ENCODE measurements at places on chromosomes 2 and 18.

GRCh38 chr2:64453770-64454385, at the start of gene LGALSL:
LGALSL (plus strand) TSS chr2:64454162; CDS start chr2:64454546, 384 bp downstream.
- no peak for DNase-seq

DNA sequence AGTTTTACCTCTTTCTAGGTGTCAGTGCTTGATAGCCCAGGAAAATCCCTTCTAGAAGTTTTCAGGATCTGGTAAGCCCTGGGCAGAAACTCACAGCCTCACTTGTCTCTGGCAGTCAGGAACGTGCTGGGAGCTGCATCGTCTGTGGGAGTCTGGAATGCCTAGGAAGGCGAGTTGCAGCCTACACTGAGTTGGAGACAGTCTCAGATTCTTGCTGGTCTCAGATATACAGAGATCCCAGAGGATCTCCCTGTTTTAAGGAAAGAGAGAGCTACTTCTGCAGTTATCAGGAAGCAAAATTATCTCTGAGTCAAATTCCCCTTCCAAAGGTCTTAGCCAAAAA, 104.4 kb upstream of the CDC42EP3 start:
- DNase-seq: no peak

DNA sequence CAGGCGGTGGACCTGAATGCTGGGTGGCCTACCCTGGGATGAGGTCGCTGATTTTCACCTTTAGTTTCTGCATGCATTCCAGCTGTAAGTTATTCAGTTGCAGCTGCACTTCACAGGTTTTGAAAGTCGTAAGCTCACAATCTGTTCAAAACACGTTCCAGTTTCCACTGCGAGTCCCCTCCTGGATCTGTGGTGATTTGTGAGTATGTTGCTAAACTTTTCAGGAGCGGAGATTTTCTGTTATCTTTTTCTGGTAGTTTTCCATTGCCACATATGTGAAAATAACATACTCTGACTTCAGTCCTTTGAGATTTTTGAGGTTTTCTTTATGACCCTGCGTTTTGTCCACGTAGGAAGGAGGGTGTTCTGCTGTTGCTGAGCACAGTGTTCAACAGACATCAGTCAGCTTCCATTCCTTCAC, 102.1 kb downstream of the SNTG2 start:
- DNase-seq: no peak

DNA sequence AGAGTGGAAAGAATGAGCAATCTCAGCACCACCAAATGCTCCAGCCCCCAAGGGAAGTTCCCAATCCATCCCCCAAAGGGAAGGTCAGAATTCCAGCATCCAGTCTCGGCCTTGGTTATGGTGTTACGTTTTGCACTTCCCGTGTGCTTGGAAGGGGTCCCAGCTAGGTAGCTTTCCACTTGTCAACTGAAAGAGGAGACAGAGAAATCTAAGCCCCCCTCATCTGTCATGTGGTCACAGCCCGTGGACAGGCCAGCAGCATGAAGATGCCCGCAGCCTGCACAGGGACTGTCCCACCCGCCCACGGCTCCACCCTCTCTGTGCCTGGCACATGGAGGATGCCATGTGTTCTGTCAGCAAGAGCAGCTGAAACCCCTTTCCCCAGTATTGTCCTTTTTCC, 32.1 kb downstream of the RHOB start:
- DNase-seq: no peak

GRCh38 chr2:129129087-129129486, 810.4 kb upstream of the HS6ST1 start:
- no peak for DNase-seq

- no peak for DNase-seq
Observed at GRCh38 chr18:46497129-46497528, 159.9 kb downstream of the LOXHD1 start.

DNA sequence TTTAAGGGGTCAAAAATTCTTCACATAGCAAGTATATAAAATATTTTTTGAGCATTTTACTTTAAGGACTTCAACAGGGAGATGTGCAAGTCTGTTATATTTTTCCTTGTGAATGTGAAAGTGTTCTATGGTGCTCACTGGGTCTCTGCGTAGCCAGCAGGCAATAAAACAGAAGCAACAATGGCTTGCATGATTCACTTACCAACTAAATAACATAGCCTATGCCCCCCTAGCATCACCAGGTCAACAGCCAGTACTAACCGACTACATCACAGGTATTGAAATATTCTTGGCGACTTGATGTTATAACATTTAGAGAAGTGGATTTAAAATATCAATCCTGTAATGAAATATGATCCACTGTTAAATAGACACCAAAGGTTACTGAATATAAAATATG, 398.9 kb downstream of the XIRP2 start:
- no peak for DNase-seq

GRCh38 chr2:20141056-20141762, 83.7 kb downstream of the SDC1 start:
- DNase-seq: no peak

Data from NCI-H187 treated with DMSO at 0.1 percent for 48 hours (cell line).